ENCODE measurements at places on chromosomes 16 and 17. TPM values are rescaled to one million over a fixed set of nuclear protein-coding genes. Genes with fewer than 3 reads are reported as not detected.

Gene CBFA2T3
- 0.83 TPM for total RNA-seq

DNA sequence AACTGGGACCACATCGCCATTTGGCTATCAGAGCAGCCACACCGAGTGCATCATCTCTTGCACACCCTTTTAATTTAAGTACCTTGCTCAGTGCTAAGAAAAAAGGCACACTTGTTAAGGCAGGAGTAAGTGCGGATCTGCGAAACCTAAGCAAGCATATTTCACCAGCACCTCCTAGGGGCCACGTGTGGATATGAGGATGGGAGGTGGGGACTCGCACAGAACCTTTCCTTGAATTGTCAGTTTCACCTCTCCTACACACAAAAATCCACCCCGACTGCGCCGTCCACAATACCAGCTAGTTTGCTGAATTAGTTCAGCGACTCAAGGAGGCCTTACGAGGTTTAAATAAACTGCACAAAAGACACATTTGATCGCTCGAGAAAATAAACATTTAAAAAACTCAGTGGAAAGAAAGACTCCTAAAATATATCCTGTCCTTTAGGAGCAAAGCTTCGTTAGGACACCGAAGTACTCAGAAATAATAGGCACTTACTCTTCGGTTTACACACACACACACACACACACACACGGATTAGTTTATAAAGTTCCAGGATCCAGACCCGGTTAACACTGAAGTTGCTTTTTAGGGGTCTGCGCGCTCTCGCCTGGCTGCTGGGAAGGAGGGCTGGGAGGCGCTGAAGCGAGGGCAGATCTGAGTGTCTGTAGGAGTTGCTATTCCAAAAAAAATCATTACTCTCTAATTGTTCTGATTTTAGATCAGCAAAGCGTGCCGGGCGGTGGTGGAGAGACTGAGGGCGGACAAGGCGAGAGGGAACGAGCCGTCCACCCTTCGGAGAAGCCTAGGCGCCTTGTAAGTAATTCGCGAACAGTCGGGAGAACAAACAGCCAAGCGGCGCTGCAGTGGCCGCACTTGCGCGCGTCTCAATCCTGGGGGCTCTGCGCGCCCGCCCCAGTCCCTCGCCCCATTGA, 1.0 kb upstream of the KCNJ2 start:
- peak; percentile 58 for DNase-seq

- DNase-seq, result no peak
These were observed 737 bp downstream of the CANT1 start for GRCh38 chr17:79008666-79009387.

GRCh38 chr17:17723354-17724261, 42.4 kb downstream of the RAI1 start:
- no peak for DNase-seq

- DNase-seq, result peak; percentile 20
These were observed 4.6 kb upstream of the C17orf99 start for GRCh38 chr17:78141437-78142118.

DNA sequence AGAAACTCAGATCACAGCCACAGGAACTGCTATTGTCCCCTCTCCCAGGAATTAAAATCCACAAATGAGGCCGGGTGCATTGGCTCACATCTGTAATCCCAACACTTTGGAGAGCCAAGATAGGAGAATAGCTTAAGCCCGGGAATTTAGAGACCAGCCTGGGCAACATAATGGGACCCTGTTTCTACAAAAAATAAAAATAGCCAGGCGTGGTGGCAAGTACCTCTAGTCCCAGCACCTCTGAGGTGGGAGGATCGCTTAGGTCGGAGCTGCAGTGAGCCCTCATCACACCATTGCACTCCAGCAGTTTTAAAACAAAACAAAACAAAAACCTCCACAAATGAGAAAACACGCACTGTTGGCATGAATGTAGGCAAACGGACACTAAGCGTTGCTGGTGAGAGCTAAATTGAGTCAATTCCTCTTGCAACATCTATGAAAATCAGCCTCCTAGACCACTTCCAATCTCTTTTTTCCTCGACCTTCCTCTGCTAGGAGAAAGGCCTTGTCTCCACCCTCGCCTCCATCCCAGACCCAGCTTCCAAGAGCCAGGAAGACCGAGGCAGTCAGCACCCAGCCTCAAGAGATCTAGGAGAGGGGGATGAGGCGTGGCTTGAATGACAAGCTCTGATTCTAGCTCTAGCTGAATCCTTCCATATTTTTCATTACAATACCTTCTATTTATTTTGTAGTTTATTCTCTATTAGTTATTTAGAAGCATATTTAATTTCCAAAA, 14.8 kb downstream of the TLE7 start:
- DNase-seq, result no peak
